ENCODE measurements at places on chromosomes 5 and 9.

DNA sequence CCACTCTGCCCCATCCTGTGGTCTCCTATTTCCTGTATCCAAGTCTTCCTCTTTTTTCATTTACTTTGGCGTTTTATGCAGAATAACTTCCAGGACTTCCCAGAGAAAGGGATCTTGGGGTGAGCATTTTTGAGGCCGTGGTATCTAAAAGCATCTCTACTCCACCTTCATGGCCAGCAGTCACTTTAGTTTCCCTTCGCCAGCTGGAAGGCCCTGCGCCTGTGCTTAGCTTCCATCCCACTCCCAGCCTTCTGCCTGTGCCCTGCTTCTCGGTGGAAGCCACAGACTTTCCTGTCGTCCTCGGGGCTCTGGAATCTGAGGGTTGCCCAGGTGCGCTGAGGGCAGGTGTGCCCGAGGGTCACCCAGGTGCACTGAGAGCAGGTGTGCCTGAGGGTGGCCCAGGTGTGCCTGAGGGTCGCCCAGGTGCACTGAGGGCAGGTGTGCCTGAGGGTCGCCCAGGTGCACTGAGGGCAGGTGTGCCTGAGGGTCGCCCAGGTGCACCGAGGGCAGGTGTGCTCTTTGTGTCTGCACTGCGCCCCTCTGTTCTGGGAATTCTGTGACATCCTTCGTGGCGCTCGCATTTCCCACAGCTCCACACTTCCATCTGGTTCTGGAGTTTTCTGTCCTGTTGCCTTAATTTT is 32.4 kb upstream of the LRRC14B start:
- no peak for DNase-seq

GRCh38 chr9:4317681-4318080 is 17.8 kb upstream of the GLIS3 start:
- DNase-seq = no peak

DNA sequence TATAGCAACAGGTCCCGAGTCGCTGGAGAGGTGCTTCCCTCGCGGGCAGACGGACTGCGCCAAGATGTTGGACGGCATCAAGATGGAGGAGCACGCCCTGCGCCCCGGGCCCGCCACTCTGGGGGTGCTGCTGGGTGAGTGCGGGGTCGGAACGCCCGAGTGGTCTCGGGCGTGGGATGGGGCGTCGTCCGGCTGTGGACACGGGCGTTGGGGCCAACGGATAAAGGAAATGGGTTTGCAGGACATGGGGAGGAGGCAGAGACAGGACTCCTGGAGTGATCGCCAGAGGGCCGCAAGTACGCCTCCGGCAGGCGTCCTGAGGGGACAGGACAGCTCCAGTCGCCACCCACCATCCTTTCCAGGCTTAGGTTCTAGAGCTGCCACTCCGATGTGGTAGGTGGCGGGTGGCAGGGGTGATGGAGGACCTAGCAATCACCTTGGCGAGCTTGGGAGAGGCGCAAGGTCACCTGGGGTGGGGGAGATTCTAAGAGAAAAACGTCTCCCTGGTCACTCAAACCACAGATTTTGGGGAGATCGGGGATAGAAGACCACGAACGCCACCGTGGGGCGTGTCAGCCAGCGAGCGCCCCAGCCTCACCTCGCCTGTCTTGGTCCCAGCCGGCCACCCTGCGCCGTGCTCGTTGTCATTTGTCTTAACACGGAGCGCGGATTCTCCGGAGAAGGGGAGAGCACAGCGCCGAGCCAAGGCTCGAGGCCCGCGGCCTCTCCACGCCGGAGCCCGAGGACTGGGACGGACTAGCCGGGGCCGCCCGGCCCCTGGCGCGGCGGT is 922 bp downstream of the LMX1B start:
- no peak for DNase-seq

DNA sequence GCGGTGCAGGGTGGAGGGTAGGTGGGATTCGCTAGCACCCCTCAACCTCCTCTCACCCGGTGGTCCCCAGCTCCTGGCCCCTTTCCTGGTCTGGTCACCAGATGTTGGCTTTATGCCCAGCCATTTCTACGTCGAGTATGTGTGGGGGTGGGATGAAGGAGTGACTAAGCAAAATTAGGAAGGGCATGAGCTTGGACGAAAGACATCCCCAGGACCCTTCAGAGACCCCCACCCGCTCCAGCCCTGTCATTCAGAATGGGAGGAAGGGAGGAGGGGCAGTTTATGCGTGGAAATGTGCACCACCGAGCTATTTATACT is 742 bp downstream of the BHMT2 start:
- DNase-seq = peak; percentile 34

- no peak for DNase-seq
These were observed 56.6 kb downstream of the ADAM19 start for GRCh38 chr5:157518963-157519362.

DNA sequence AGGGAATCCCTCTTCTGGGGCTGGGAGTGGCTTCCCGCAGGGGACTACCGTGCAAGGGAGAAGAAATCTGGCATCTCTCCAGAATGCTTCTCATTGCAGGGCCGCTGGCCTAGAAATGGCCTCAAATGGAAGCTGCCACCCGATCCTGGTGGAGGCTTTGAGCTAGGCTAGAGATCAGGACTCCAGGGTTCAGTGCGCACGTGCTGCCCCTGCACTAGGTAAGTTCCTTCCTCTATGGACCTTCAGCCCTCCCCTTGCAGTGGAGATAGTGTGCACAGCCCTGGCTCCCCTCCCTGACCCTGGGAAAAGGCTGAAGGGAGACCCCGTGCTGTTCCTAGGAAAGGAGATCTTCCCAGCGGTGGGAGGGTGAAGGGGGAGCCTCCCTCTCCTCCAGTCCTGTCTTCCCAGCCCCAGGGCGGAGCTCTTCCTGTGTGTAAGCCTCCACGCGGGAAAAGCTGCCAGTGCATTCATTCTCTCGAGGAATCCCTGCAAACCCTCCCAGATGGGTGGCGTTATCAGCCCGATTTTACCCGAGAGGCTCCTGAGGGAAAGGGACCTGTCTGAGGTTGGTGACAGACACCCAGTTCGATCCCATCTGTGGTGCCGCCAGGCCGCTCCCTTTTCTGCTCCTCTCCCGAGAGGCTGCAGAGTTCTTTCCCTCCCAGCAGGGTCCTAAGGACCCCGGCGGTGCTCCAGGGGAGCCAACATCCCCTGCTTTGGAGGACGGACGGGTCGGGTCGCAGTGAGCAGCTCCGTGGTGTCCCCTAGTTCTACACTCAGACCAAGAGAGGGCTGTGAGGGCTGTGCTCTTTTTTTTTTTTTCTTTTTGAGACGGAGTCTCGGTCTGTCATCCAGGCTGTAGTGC is 1.4 kb upstream of the CERCAM start:
- DNase-seq = peak; percentile 29

DNA sequence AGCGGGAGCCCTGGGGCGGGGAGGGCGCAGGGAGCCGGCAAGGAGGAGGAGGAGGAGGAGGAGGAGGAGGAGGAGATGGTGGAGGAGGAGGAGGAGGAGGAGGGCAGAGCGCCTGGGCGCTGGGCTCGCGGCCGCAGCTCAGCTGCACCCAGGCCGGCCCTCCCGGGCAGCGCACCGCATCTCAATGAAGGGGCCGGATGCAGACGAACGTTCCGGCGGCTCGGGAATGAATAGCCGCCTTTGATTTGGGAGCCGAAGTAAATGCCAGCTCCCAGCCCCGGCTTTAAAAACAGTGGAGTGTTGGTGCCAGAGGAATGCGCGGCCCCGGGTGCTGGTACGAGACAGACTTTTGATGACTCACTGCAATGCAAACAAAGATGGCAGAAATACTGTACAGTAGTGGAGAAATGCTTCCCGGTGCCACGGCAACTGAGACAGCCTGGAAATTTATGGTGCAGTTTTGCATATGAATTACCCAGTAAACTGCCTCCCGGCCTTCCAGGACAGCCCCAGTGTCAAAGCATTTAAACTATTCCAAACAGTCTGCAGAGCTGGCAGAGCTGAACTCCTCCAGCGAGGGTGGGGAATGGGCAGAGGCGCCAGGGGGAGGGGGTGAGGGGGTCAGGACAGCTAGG is 43.1 kb downstream of the NACC2 start:
- peak; percentile 91 for DNase-seq

GRCh38 chr5:5318426-5319190 is 103.9 kb upstream of the ICE1 start:
- DNase-seq = no peak

- no peak for DNase-seq
These were observed 146.4 kb downstream of the GABRB2 start for GRCh38 chr5:161399996-161400562.

- DNase-seq = no peak
These were observed 80.1 kb downstream of the DAP start for GRCh38 chr5:10680876-10681481.

GRCh38 chr9:71364186-71364955 is 242.9 kb upstream of the TRPM3 start:
- no peak for DNase-seq

GRCh38 chr5:51404255-51404654 is 21.0 kb downstream of the ISL1 start:
- DNase-seq = no peak

DNA sequence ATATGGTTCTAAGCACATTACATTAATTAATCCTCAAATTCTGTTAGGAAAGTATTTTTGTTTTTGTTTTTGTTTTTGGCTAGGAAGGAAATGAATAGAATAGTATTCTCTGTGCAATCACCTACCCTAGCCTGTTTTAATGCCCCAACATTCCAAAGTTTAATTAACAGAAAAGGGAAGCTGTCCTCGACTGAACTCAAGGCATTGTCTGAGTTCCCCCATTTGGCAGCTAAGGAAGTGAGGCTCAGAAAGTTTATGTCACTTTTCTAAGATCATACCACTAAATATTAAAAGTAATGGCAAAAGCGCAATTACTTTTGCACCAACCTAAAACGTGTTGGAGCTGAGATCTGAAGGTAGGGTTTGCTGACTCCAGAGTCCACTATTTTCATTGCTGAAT is 59.8 kb downstream of the FGF1 start:
- no peak for DNase-seq

GRCh38 chr5:27855491-27855890 is 817.1 kb upstream of the CDH9 start:
- no peak for DNase-seq

GRCh38 chr9:96209407-96210271 is 92.3 kb downstream of the HSD17B3 start:
- DNase-seq = no peak

GRCh38 chr5:137506296-137506695 is 7.2 kb upstream of the SPOCK1 start:
- DNase-seq = no peak

- DNase-seq = no peak
These were observed 348.2 kb downstream of the IRX1 start for GRCh38 chr5:3943859-3944258.

DNA sequence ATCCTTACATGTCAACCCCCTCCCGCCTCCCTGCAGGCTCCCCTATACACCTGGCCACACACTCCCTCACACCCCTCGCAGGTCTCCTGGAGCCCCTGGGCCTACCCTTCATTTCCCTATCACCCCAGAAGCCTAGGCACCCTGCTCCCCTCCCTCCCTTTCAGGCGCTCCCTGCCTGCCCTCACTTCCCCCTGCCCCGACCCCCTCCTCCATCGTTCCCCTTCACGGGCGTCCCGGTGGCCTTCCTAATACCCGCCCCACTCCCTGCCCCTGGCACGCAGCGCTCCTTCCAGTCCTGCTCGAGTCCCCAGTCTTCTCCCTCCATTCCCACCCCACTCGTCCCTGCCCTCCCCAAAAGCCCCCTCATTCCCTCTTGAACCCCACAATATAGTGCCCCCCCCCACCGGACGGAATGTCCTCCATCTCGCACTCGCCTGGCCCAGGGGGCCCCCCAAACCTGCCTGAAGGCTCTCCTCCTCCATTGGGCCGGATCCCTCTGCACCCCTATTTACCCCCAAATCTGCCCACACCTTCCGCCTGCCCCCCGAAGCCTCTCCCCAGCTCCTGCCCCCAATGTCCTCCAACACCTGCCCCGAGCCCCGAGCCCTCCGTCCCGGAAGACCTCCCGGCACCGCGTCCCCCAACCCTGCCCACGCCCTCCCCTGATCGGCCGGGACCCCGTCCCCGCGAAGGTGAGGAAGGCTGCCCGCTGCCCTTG is 746 bp downstream of the STRBP start:
- DNase-seq = no peak

GRCh38 chr9:109619310-109619709 is 121.2 kb upstream of the PTPN3 start:
- DNase-seq = no peak

DNA sequence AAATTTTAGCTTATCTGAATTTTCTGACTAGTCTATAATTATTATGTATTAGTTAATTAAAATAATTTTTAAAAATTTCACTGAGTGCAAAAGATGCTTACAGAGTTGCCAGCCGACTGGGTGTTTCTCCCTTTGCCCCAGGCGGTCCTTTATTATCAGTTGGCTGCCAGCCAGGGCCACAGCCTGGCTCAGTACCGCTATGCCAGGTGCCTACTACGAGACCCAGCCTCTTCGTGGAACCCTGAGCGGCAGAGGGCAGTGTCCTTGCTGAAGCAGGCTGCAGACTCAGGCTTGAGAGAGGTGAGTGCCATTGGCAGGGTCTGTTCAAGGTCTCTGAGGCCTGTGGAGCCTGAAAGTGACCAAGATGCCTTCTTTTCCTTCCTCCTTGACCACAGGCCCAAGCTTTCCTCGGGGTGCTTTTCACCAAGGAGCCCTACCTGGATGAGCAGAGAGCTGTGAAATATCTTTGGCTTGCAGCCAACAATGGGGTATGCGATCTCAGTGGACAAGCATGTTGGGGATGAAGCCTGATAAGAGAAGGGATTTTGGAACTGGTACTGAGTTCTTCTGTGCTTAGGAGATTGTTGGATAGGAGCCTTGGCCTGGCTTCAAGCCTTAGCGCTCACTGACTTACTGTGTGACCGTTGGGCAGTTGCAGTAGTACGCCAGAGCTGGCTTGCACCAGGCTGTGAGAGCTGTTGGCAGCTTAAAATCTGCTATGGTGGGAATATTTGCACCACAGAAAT is 10.6 kb downstream of the DELE1 start:
- peak; percentile 65 for DNase-seq

DNA sequence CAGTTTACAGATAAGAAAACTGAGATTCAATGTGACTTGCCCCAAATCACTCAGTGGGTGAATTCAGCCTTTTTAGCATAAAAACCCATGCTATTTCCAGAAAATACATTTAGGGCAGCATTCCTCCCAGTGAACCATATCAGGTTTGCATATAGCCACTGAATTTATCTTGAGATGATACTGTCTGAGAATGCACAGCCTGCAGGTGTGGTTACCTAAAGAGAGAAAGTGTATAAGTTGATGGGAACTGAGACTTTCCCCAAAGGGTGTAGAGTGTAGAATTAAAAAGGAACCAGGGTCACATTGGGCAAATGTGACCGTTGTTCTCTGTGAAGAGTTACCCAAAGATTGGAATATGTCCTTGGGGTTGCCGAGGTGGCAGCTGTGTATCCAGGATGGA is 100.0 kb upstream of the PIK3R1 start:
- no peak for DNase-seq

- no peak for DNase-seq
These were observed 8.8 kb downstream of the KDM4C start for GRCh38 chr9:6766606-6767005.

- DNase-seq = no peak
These were observed 537.8 kb upstream of the PTGER4 start for GRCh38 chr5:40141896-40142295.

- no peak for DNase-seq
These were observed 3.1 kb downstream of the EGFL7 start for GRCh38 chr9:136665704-136666371.

Data from SHP77 treated with DMSO at 0.1 percent for 48 hours (cell line).